ENCODE measurements at places on chromosomes 5 and 9.
A peak's percentile ranks its signal among the peaks of the same experiment; 100 is the strongest.

GRCh38 chr5:91383956-91384300 lies 811 bp upstream of the ARRDC3 start:
- DNase-seq = no peak

DNA sequence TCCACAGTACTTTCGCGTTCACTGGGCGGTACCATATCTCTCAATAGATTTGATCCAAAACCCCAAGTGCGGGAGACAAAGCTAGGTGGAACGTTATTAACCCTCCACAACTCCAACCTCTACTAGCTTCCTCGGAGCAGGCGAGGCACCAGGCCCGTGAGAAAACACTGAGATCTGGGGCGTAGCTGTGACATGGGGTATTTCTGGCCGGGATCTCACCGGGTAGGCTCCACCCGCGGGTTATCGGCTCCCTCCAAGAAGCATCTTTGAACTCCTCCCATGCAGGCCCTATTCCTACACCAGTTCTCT lies 350 bp upstream of the SLC25A46 start:
- peak; percentile 75 for DNase-seq

GRCh38 chr5:139847790-139848507 lies 52.3 kb downstream of the PSD2 start:
- peak; percentile 48 for DNase-seq

DNA sequence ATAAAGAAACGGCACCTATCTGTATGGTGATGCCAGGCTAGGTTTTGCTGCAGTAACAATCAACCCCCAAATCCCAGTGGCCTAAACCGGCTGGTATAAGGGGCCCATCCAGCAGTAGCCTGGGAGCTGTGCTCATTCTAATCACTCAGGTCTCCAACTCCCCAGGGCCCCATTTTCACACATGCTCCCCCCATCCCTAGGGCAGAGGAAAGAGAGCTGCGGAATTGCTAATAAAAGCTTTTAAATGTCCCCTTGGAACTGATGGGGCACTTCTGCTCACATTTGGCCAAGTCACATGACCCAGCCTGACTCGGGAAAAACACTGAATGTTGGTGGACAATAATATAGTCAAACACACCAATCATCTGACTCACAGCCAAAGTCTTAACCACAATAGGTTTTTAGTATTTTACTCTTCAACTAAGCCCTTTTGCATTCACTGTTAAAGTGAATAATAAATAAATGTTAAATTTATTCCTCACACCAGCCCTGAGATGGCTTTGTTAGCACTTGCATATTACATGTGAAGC lies 1.6 kb downstream of the FBLL1 start:
- peak; percentile 27 for DNase-seq

DNA sequence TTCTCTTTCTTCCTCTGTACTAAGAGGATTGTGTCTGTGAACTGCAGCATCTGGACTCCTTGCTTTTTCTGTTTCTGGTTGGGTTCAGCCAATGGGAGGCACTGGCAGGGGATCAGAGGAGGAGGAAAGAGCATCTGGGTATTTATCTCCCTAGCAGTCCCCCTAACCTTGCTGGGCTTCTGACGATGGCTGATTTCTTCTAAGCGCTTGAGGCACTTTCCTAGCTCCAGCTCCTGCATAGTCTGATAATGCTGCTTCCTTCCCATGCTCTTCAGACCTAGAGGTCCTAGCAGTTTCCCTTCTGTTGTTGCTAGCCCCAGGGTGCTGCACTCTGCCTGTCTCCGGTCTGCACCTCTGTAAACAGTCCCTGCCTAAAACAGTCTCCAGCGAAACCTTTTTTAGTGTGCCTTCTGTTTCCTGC lies 225.1 kb downstream of the PDZD2 start:
- DNase-seq = no peak

DNA sequence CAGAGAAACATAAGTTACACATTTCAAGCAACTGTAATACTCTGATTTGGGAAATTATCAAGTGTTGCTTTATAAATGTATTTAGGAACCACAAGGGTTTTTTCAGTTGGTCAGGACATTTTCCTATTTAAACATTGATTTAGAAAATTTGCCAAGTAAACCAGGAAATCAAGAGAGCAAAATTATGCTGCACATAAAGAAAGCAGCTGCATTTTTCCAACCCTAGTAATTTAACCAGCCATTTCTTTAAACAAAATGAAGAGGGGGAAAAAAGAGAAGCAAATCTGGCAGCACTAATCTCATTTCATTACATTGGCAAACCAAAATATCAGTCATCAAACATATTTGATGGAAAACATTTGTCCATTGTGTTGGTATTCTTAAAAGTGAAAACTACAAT lies 271.4 kb downstream of the TLE1 start:
- DNase-seq = no peak

GRCh38 chr5:95223566-95224258 lies 61.2 kb downstream of the MCTP1 start:
- no peak for DNase-seq

GRCh38 chr9:84189904-84190303 lies 150.7 kb downstream of the SLC28A3 start:
- no peak for DNase-seq

DNA sequence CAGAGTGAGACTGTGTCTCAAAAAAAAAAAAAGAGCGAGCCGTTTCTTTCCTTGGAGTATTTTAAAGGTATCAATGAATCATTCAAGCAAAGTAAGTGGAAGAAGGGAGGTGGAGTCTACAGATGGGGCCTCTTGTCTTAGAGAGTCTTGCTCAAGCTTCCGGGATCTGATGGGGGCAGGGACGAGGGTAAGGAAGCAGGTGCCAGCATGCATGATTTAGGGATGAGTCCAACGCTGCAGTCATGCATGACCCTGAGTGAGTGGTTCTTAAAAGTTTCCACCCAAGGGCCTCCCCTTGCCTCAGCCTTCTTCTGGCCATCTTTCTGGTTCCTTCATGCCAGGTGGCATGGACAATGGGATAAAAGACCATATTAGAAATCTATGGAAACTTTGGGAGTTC lies 79.6 kb downstream of the MYO10 start:
- no peak for DNase-seq

DNA sequence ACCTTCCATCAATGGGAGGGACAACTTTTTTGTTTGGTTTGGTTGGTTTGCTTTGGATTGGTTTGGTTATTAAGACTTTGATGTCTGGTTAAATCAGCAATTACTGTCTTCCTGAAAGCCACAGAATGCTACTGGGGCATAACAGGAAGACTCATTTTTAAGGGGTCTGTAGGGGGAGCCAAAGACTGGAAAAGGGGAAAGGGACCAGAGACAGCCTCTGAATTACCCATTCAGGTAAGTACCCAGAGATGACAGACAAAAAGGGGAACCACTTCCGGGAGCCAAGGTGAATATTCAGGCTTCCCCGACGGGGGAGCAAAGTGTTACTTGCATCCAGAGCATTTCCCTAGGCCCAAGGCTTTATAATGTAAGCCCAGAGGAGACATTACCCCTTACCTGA lies 4.6 kb upstream of the FEM1C start:
- no peak for DNase-seq

Measured in AG08396 (cell line).